ENCODE measurements at places on chromosomes 7 and 10.

- DNase-seq: peak; percentile 58
Measured at GRCh38 chr7:4612939-4613841, 68.9 kb upstream of the FOXK1 start.

- DNase-seq: peak; percentile 84
Measured at GRCh38 chr7:134720091-134720935, 59.1 kb upstream of the CALD1 start.

DNA sequence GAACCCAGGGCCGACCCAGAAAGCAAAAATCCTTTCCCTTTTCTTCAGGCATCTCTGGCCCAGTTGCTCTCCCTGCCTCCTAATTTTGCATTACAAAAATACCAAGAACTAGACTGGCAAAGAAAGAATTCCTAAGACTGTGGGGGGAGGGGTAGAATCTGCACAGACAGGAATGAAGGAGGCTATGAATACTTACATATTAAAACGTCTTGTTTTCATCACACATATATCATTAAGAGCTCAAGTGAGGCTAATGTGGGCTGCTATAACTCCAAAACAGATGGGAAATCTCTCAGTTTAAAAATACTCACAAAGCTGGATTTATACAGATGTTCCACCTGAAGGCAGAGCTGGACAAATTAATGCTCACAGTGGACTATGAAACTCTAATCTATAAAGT is 29.2 kb upstream of the MKX start:
- DNase-seq: peak; percentile 3

GRCh38 chr7:26490640-26491624 is 199.3 kb downstream of the SNX10 start:
- DNase-seq: no peak

GRCh38 chr10:47364911-47365310 is 16.7 kb downstream of the RBP3 start:
- no peak for DNase-seq

DNA sequence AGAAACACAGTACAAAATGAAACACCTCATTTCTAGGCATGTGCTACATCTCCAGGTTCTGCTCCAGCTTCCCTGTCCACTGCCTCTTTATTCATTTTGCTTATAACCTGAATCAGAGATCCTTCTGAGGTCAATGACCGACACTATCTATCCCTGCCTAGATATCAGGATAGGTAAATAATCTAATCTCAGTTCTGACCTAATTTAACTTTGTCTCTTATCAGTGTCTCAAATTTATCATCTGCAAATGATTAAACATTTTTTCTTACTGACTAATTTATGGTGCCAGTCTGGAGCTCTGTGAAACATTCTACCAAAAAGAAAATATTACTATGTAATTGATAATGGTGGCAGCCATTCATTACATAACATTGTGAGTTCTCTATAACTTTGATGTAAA is 61.1 kb downstream of the SGCE start:
- no peak for DNase-seq

Data from fibroblast of skin of back (primary cell).